ENCODE measurements at places on chromosomes 4 and X.
A peak's percentile ranks its signal among the peaks of the same experiment; 100 is the strongest.

DNA sequence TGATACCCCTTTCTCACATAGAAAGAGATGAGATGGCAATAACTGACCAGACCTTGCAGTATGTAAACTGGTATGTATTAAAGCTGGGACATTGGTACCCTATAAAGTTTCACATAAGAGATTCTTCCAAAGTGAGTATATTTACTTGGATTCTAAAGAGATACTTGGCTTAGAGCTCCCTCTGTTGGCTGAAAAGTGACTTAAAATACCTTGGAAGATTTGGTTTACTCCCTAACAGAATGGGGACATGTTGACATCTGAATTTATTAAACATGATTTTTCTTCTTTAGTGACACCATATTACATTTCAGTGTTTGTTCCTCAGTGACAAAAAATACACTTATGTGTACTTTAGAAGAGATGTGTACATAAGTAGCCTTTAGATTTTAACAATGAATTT lies 47.9 kb upstream of the RGN start:
- peak; percentile 53 for DNase-seq

DNA sequence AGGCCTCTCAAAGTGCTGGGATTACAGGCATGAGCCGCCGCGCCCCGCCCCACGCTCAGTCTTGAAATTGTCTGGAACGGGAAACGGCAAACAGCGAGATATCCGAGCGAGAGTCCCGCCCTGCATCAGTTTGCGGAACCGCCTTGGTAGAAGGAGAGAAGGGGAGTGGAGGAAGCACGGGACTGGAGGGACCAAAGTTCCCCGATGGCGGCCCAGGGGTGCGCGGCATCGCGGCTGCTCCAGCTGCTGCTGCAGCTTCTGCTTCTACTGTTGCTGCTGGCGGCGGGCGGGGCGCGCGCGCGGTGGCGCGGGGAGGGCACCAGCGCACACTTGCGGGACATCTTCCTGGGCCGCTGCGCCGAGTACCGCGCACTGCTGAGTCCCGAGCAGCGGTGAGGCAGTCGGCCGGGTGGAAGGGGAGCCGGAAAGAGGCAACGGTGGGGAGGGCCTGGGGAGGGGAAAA lies at the start of gene BST1:
BST1 (plus strand) TSS at position 125 of the 463 bp plus-strand sequence; CDS start at position 205, 80 bp downstream.
- DNase-seq = no peak

DNA sequence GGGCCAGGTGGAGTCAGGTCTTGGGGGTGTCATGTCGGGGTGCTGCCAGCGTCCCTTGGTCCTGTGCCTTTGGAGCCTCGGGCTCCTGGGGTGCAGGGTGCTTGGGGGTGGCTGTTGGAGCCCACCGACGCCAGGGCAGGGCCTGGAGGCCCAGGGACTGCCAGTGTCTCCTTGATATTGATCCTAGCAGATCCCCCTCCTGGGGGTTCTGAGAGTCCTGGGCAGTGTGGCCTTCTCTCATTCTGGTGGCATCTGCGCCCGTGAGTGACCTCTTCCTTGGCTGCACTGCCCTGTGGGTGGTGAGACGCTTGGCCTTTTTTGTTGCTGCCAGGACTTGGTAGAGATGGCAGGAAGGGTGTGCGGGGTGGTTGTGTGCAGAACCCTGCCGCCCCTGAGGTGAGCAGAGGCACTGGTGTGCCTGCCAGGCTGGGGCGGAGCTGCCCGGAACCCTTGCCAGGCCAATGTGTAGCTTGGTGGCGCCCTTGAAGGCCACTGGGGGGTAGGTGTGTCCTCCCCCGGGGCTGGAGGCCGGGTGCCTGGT lies 7.0 kb downstream of the NAT8L start:
- no peak for DNase-seq

DNA sequence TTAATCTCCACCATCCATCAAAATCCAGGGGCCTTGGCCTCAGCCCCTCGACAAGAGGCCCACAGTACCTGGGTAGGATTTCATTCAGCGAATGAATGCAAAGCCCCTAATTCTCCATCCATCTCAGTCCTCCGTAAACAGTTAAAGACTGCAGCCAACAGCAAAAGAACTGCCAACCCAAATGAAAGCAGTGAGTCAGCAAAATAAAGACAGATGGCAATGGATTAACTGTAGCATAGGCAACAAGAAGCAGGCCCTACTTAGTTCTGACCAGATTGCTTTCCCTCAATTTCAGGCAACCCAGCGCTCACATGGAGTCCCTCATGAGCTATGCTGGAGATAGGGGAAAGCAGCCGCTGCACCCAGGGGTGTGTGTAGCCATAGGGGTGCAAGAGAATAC lies 21.4 kb downstream of the PLAC1 start:
- DNase-seq = no peak

DNA sequence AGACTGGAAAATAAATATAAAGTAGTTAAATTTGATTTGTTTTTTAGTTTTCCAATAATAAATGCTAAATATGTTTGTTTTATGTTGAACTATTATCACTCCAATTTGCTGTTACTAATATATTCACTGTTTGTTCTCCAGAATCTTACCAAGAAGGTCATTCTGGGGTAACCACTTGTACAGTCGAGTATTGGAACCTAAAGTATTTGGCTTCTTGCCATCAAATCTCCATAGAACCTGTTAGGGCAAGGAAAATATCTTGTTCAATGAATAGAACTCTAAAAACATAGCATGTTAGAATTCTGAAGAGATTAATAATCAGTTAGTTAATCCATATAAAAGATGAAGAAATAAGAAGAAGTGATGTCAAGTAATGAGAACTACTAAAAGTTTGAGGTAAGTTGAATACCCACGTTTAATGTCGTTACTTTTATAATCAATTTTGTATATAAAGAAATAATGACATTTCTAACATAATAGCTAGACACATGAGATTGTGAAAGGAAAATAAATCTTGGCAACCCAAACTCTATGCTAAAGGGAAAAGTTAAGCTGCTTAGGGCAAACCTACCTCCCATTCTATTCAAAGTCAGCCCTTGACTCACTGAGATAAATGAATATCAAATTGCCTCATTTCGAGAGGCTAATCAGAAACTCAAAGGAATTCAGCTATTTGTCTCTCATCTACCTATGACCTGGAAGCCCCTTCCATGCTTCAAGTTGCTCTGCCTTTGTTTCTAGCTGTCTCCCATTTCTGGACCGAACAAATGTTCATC lies 15.3 kb downstream of the UGT2B15 start:
- DNase-seq = no peak

- no peak for DNase-seq
Measured at GRCh38 chr4:126023896-126024295, 709.1 kb downstream of the FAT4 start.
